ENCODE measurements at places on chromosomes 5 and 9.

DNA sequence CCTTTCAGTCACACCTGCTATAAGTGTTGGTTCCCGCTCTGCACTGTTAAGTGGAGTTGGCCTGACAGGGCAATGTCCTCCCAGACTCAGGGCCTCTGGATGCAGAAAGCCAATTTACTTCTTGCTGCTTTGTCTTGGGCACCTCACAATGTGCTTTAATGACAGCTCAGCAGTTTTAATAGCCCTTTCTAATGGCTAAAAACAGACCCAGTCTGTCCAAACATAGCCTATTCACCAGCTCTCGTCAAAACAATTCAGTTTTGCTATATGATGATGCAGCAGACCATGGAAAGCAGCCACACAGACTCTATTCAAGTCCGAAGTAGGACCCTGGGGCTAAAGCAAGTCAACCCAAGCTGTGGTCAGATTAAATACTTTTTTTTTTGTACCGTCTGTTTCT lies 529.1 kb upstream of the SEMA6A start:
- DNase-seq: no peak

GRCh38 chr5:24539613-24540012 lies 105.2 kb downstream of the CDH10 start:
- no peak for DNase-seq

DNA sequence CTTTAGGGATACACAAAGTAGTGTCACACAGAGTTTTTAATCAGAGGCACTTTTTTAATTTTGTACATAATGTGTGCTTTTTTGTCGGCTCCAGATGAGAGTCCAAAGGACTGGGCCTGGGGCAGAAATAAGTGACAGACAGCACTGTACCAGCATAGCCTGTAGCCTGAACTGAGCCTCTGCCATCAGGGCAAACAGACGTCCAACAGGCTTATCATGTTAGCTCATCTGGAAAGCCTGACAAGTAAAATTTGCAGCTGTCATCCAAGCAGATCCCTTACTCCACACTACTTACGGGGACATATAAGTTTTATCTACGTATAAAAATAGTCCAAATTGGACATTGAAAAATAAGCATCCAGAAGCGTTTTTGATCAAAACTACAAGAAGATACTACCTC lies 233.1 kb upstream of the GAS1 start:
- no peak for DNase-seq

DNA sequence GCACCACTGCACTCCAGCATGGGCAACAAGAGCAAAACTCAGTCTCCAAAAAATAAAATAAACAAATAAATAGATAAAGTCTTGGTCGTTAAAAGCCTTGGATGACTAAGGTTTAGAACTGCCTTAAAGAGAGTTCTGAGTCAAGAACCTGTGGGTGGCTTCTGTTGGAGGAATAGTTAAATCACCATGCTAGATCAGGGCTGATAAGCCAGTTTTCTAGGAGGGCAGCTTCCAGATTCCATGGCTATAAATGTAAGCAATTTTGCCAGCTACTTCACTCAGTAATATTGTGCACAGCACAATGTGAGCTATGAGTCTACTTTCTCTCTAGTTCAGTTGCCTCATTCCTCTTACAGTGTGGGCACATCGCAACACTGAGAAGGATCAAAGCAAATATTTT lies 242.1 kb upstream of the NUDT12 start:
- DNase-seq: no peak

- DNase-seq: no peak
These were observed 5.6 kb downstream of the IRX1 start for GRCh38 chr5:3601061-3601710.

DNA sequence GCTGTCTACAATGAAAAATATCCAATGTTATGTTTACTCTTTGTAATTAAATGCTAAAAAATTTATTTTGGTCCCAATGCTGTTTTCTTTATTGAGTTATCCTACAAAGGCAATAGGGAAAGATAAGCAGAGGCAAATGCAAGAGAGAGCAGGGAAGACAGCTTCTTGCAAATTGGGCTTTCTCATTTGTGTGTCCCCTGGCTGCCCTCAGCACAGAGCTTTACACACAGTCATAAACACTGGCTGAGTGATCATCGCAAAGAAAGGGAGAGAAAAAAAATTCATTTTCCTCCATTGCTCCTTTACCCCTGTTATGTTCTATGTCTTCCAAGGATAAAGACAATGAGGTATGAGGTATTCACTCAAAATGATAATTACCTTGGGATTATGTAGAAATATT lies 2.3 kb upstream of the TSSK1B start:
- no peak for DNase-seq

DNA sequence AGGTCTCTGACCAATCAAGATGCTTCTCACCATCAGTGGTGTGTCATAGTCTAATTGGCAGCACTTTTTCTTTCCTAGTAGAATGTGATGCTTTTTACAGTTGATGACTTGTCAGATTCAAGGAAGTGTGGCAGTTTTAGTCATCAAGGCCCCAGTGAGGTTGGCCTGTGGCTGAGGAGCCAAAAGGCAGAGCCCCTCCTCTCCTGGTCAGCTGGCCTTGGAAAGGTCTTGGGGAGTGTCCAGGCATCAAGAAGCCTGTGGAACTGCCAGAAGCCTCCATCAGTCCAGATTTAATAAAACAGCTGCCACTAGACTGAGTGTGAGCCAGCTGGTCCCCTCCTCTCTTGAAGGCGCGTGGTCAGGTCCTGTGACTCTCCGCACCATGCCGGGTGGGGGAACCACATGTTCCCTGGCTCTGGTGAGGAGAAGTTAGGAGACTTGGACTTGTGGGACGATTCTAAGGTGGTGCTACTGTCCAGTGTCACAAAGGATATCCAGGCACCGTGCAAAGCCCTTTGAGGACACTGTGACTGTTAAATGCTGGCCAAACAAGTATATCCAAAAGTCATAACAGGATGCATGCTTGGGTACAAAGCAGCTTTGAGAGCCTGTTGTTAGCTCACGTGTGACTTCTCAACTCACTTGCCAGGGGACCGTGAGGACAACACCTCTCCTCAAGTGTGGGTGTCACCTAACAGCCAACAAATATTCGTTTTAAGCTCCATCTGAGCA lies 6.1 kb upstream of the ANGPTL2 start:
- DNase-seq: no peak

GRCh38 chr9:100803956-100804355 lies 224.6 kb upstream of the PLPPR1 start:
- DNase-seq: no peak

GRCh38 chr5:138909734-138910133 lies 34.6 kb upstream of the LRRTM2 start:
- DNase-seq: no peak

DNA sequence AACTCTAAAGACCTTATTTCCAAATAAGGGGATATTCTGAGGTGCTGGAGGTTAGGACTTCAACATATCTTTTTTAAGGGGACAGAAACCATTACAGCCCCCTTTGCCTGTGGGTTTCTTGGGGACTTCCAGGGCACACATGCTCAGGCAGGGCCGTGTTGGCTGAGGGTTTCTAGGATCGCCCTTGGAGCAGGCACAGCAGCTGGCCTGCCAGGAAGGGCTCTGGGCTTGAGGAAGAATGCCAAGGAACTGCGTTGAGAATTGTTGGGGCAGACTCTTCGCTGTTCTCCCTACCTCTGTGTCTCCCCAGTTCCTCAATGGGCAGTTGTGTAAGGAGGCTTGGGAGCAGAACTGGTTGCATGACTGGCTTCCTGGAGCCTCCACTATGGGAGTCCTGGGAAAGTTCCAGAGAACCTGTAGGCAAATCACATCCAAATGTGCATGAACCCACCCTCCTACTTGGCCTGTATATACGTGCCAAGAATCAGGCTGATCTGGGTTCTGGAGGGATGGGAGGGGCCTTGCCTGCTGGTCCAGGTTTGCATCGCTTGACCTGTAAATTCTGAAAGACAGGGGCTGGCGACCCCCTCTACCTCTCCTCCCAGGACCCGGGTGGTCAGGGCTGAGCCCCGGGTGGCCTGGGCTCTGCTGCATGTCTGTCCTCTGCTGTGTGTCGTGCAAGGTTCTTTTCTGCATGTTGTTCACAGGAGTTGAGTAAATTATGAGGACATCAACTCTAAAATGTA lies 65.5 kb downstream of the HSPA4 start:
- no peak for DNase-seq

DNA sequence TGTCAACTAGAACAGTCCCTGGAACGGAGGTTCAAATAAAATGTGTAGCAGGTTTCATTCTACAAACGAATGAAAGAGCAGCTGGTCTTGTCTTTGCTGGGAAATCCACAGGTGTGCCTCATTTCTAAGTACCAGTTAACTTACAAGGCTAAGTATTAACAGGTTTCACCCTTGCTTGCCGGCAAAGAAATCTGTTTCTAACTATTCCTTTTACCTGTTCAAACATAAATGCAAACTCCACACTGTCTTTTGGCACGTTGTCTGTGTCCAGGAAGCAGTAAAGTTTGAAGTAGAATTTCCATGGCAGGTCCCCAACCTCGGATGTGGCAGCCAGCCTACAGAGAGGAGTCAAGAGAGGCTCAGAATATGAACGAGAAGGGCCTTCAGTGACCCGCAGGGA lies 54.4 kb upstream of the RETREG1 start:
- DNase-seq: no peak

GRCh38 chr9:23754551-23754950 lies 71.5 kb downstream of the ELAVL2 start:
- no peak for DNase-seq

DNA sequence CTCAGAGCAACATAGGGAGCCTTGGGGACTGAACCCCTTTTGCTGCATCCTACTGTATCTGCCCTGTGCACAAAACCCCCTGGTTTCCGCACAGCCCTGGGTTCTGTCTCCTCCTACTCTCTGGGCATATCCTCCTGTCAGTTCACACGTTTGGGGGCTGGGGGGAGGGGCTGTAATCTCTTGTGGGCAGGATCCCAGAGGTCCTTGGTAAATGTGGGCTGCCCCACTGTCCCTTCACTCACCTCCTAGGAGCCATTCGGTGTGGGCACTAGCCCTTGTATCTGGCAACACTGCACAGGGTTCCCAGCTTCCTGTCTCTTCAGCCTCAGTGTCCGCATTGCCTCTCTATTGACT lies 271.8 kb upstream of the DMAC1 start:
- no peak for DNase-seq

GRCh38 chr9:99118782-99119466 lies 14.0 kb downstream of the TGFBR1 start:
- peak; percentile 25 for DNase-seq

- DNase-seq: no peak
These were observed 1.3 kb downstream of the RASA1 start for GRCh38 chr5:87268970-87269377.

GRCh38 chr9:70609542-70610286 lies 195.3 kb upstream of the KLF9 start:
- no peak for DNase-seq

DNA sequence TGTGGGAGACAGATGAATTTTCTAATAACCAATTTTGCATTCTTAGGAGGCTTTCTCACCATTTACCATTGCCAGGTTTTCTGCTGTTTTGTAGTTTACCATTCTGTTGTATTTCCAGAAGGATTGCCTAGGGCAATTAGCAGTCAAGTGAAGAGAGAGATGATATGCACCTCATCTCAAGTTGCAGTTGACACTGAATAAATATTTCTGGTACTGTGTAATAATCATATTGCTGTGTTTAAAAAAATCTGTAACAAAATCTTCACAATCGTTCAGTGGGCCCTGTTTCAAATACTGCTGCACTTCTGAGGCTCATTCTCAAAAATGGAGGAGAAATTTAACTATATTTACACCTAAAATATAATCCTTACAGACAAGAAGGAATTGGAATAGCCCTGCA lies 706.1 kb upstream of the PTPRD start:
- DNase-seq: no peak

GRCh38 chr9:129318121-129319075 lies 140.3 kb upstream of the IER5L start:
- no peak for DNase-seq

GRCh38 chr5:125713109-125713805 lies 710.0 kb upstream of the GRAMD2B start:
- no peak for DNase-seq

GRCh38 chr9:35808433-35808832 lies 3.6 kb downstream of the SPAG8 start:
- DNase-seq: no peak

DNA sequence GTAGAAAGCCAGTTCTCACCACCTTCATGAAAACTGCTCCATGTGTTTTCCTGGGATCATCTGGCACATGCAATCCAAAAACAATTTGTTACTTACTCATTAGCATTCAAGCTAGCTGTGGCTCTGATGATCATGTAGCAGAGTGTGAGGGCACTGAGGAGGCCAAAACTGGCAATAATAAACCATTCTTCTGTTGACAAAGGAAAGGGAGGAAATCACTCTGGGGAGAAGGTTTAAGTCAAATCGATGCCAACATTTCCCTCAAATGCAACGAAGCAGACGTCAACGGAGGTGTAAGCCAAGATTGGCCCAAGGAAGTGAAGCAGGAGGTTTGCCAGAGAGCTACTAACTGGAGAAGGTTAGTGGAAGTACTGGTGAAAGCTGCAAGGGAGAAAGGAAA lies 55.7 kb upstream of the TBC1D9B start:
- no peak for DNase-seq

DNA sequence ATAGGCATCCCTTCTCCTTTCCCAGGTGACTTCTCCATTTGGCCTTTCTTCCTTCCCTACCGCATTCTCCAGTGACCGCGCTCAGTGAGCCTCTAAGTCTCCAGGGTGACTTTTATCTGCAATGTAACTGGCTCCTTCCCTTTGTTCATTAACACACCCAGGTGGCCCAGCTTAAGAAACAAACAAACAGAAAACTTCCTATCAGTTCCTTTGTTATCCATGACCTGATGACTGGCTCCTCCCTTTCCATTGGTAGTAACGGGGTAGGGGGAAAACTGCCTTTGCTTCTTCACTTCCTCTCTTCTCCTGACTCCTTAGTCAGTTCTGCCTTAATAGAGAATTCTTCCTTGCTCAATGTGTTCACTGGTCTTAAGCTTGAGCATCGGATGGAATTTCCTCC lies 7.0 kb upstream of the SH3GL2 start:
- DNase-seq: no peak

DNA sequence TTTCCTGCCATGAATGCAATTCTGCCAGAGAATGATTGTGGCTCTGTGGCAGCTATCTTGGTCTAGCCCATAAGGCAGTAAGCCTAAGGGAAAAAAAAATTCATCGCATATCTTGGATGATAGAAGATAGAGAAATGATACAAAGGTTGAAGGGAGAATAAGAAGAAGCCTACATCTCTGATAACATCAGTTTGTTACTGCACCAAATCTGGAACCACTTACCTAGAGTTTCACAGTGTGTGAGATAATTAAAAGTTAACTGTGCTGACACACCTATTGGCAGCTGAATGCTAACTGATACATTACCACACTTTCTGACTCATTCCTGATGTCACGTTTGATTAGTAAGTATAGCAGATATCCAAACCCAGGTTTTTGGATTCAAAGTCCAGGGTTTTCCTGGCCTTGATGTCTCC lies 91.6 kb upstream of the TAF11L2 start:
- no peak for DNase-seq

- DNase-seq: no peak
These were observed 127.7 kb upstream of the C9orf72 start for GRCh38 chr9:27701016-27701415.
